Endothelial cell of coronary artery (primary cell): ENCODE measurements at places on chromosomes 12 and 14. TPM values are rescaled to one million over a fixed set of nuclear protein-coding genes. Genes with fewer than 3 reads are reported as not detected.

Gene LMNTD1
- total RNA-seq = 0.45 TPM in 1 of 2 replicates, not detected in the other

Gene IAPP
- not detected in 2 replicates for total RNA-seq

Gene CAPS2
- 2.5 and 3.5 TPM in 2 replicates for total RNA-seq

Gene STAC3
- total RNA-seq = 0.18 and 0.19 TPM in 2 replicates

Gene ANO2
- total RNA-seq = 33.1 and 41.0 TPM in 2 replicates

Gene ZNF268
- 24.8 and 28.7 TPM in 2 replicates for total RNA-seq

Gene PDZRN4
- not detected in 2 replicates for total RNA-seq

Gene TSPAN11
- 0.09 and 1.5 TPM in 2 replicates for total RNA-seq
